ENCODE measurements at places on chromosomes 2 and 18. TPM values are rescaled to one million over a fixed set of nuclear protein-coding genes. Genes with fewer than 3 reads are reported as not detected.

- no peak for DNase-seq
Observed at GRCh38 chr2:201949181-201949926, 84.3 kb upstream of the FZD7 start.

DNA sequence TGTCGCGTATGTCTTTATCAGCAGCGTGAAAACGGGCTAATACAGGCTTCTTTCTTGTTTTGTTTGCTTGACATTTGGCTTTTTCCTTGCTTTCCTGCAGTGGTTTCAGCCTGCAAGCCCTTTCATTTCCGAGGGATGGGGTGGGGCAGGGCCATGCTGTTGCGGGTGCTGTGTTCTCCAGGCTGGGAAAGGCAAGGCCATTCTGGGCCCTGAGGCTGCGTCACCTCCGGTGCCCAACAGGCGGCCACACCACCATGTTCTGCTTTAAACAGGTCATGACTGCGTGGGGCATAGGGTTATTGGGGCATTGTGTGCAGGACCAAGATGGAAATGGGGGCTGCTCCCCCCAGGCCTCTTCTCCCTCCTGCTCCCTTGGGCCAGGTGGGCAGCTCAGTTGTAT, 38.6 kb upstream of the PLB1 start:
- no peak for DNase-seq

GRCh38 chr2:171365232-171365631, 68.6 kb downstream of the METTL8 start:
- DNase-seq, result no peak

DNA sequence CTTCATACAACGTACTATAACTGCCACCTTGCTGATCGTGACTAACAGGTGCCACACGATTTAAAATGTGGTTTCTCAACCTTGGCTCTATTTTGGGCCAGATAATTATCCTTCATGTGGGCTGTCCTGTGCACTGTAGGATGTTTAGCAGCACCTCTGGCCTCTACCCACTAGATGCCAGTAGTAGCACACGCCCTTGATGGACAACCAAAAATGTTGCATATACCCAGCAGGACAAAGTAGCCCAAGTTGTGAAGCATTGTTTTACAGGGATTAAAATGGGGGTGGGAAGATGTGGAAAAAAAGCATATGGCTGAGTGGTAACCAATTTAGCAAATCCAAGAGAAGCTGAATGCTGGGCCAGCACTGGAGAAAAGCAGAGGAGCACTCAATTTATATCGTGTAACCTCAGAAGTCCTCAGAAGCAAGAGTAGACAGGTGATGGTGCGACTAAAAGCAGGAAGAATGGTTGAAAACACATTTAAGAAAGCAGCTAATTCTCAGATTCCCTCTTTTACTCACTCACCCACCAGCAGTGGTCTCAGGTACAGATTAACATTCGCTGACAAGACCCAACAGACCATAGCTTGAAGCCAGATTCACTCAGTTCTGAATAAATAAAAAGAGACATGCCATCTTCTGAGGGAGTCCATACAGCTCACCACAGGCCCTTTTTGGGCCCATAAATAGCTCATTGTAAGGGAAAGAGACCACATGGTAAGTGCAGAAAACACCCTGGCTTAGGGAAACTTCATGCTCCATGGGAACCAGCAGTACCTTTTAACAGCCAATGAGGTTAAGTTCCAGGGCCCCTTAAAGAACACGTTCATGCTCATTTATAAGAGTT, 50.6 kb downstream of the RAPH1 start:
- no peak for DNase-seq

GRCh38 chr18:68449292-68449691, 265.6 kb downstream of the TMX3 start:
- DNase-seq, result no peak

Gene FBXO36
- total RNA-seq, result 3.2 TPM

GRCh38 chr2:95073856-95074662, 47.5 kb downstream of the MRPS5 start:
- DNase-seq, result no peak

DNA sequence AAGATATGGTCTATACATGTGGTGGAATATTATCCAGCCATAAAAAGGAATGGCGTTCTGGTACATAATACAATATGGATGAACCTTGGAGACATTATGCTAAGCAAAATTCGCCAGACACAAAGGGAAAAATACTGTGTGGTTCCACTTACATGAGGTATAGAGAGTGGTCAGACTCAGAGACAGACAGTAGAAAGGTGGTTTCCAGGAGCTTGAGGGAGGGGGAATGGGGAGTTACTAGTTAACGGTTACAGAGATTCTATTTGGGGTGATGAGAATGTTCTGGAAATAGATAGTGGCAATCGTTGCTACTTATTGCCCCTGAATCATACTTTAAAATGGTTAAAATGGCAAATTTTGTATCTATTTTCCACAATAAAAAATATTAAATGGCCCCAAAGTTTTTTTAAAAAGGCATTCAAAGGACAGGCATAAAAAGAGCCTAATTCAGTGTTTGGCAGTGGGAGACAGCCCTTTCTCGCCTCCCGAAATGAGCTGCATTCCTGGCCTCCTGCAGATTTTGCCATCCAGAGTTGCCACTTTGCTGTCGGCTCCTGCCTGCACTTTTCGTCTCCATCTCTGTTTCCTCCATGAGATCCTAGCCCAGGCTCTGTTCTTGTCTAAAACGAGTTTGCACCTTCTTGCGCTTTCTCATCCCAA, 13.5 kb downstream of the TNFRSF11A start:
- DNase-seq, result no peak

GRCh38 chr2:150688016-150688415, 200.5 kb upstream of the RND3 start:
- DNase-seq, result no peak

DNA sequence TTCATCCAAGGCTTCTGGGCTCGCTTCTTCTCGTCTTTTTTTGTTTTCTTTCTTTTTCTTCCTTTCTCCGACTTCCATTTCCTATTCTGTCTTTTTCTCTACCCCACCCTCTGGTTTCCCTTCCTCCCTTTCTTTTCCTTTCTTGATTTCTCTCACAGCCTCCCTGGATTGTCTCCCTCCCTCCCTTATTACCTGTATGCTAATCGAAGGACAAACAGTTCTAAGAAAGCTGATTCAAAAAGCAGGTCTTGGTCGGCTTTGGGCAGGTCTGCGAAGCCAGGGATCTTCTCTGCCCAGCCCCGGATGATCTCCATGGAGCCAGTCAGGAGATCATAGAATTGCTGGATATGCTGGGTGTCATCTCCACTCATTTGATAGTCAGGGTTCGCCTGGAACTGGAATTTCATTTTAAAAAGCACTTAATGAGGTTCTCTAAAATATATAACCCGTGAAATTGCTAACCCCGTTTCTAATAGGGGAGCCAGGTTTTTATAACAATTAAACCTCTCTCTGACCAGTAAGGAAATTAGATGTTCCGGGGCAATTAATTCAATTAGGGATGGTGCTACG, 5.9 kb downstream of the NR4A2 start:
- DNase-seq, result no peak

DNA sequence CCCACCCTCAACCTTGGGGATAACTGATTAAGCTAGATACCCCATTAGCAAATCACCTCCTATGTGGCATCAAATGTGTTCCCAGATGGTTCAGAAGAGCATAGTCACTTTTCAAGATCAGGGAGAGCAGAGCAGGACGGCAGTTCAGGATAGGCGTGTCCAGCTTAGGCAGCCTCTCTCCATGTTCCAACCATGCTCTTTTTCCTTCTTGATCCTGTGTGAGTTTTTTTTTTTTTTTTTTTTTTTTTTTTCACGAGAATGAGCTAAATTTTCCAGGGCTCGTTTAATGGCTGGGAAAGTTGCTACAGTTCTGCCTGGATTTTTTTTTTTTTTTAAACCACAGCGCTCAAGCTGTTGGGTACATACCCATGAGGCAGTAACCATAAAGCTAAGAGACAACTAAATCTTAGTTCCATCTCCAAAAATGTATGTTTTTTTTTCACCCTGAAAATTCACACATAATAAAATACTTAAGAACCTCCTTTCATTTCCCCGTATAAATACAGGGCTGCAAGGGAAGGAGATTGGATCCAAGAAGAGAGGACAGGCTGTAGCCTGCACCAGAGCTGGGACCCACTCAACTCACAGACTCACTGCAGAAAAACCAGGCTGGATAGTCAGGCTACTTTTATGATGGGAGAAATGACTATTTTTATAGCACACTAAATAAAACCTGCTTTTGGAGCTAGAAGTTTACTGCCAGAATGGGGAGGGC, 244.3 kb downstream of the SETBP1 start:
- DNase-seq, result no peak

Gene LOXHD1
- not detected for total RNA-seq

DNA sequence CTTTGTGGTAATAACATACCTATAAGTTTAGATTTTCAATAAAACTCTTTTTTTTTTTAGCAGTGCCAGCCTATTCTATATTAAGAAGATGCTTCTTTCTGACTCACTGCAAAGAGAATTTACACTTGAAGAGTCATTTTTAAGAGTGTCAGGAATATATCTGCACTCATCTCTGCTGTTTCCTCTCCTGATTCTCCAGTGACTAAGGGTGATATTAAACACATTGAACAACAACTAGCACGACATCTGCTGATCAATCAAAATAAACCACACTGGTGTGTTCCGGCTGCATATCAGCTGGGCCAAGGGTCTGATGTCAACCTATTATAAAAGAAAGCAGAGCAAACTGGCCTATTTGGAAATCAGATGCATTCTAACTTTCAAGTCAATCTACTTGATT, 15.0 kb downstream of the RAB27B start:
- no peak for DNase-seq

GRCh38 chr2:134466141-134466540, 212.3 kb downstream of the MGAT5 start:
- DNase-seq, result peak; percentile 32

DNA sequence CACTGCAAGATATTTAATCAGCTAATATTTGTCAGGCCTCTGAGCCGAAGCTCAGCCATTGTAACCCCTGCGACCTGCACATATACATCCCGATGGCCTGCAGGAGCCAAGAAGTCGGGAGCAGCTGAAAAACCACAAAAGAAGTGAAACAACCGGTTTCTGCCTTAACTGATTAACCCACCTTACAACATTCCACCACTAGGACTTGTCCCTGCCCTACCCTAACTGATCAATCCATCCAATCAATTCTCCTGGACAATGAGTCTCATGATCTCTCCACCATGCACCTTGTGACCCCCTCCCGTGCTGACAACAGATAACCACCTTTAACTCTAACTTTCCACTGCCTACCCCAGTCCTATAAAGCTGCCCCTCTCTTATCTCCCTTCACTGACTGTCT, 945.4 kb upstream of the GYPC start:
- no peak for DNase-seq

GRCh38 chr2:62423235-62423634, 82.8 kb downstream of the TMEM17 start:
- DNase-seq, result no peak

Gene TANK
- 34.4 TPM for total RNA-seq

Gene LCT
- 2.8 TPM for total RNA-seq

GRCh38 chr18:10805587-10806118, 279.8 kb downstream of the NAPG start:
- no peak for DNase-seq

DNA sequence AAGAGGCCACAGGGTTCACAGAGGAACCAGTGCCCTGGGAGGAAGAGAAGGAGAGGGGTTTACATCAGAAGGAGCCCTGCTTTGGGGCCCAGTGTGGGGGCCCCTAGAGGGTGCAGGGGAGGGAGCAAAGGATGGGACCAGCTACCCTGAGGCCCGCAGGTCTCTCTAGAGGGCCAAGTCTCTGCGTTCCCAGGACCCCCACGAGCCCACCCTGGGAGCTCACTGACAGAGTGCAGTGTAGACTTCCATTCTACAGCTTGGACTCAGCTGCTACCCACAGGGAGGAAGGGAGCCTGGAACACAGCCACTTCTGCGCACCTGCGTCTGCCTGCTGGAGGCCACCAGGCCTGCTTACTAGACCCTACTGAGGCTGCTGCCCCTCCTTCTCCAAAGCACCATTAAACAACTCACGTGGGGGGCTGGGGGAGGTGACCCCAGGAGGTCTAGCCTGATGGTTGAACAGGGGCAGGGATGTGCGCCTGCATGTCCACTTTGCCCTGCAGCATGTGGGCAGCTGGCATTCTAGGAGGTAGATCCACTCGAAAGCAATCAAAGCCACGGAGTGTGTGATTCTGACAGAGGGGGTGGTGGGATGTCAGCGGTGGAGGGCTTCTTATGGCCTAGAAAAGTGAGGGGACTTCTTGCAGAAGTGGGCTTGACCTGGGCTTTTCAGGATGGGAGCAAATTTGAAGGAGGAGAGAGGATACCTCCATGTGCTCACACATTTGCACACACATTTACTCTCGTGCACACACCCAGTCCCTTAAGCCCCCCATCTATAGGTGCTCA, 90.2 kb downstream of the ZFP36L2 start:
- DNase-seq, result no peak

Gene TCF23
- not detected for total RNA-seq

GRCh38 chr18:69978732-69979715, 31.4 kb upstream of the CD226 start:
- DNase-seq, result no peak

Gene GALR1
- total RNA-seq, result 0.07 TPM

DNA sequence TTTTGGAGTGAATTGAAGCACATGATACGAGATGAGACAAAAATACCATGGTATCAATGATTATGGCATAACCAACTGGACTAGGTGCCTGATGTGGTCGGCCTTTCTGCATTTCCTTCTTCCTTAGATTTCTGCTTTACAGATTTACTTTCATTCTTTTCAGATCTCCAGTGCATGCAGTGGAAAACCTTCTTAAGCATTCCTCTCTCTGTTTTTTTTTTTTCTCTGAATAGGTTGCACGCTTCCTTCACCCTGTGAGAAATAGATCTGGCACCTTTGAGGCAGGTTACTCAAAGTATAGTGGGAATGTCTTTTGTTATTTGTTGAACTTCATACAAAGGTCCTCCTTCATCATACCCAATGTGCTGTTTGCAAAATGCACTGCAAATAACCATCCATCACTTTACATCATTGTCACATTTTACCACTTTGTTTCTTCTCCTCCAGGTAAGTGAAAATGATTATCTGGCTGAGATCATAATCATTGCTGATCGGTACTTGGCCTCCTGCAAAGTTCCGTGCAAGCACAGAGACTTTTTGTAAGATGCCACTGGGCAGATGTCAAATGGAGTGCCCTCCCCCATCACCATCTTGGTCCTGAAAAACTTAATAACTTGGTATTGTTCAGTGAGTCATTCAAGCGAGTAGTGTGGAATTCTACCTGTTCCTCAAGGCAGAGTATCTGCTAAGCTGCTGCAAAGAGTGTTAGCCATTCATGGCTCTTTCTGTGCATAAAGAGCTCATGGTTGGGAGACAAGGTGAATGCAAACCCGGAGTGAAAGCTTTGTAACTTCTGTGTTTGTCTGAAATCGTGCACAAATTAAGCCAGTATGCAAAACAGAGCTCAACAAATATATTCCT, 30.0 kb upstream of the KLHL14 start:
- DNase-seq, result no peak
